ENCODE measurements at places on chromosomes 3 and 15.

GRCh38 chr3:188218603-188219002 is 64.6 kb downstream of the LPP start:
- no peak overlapping the region for H3K27ac ChIP-seq
- peaks cover 7% of the 10 kb centered on the region for H3K4me1 ChIP-seq
- no peak overlapping the region for H3K4me3 ChIP-seq
- H3K36me3 ChIP-seq = no peaks in the 10 kb centered on the region
- H3K27me3 ChIP-seq = no peaks in the 10 kb centered on the region

- H3K4me1 ChIP-seq = no peaks in the 10 kb centered on the region
- no peaks in the 10 kb centered on the region for H3K36me3 ChIP-seq
Observed at GRCh38 chr3:197430934-197431333, 124.8 kb downstream of the BDH1 start.

GRCh38 chr15:63893866-63894661 is 60.3 kb upstream of the HERC1 start:
- no peak overlapping the region for H3K4me3 ChIP-seq
- no peaks in the 10 kb centered on the region for H3K4me1 ChIP-seq
- no peaks in the 10 kb centered on the region for H3K27me3 ChIP-seq
- no peak for DNase-seq
- H3K27ac ChIP-seq = no peak overlapping the region
- H3K36me3 ChIP-seq = no peaks in the 10 kb centered on the region

- H3K27me3 ChIP-seq = no peaks in the 10 kb centered on the region
Observed at GRCh38 chr3:30428251-30428650, 178.2 kb upstream of the TGFBR2 start.

- no peak for DNase-seq
- H3K27me3 ChIP-seq = no peaks in the 10 kb centered on the region
- no peak overlapping the region for H3K4me3 ChIP-seq
- peaks cover 8% of the 10 kb centered on the region for H3K36me3 ChIP-seq
- no peak overlapping the region for H3K27ac ChIP-seq
- H3K4me1 ChIP-seq = peaks cover 2% of the 10 kb centered on the region
Observed at GRCh38 chr3:104069114-104069513, 1297.6 kb upstream of the ALCAM start.

DNA sequence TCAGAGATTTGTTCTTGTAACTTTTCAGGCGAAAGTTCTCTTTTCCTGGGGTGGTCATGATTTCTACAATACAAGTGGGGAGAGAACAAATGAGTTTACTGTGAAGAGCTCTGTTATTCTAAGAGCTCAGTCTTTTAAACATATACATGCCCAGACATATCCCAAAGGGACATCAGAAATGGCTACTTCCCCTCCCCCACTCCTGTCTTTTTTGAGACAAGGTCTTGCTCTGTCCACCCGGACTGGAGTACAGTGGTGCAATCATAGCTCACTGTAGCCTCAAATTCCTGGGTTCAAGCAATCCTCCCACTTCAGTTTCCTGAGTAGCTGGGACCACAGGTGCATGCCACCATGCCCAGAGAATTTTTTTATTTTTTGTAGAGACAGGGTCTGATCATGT is 18.2 kb downstream of the KPNA1 start:
- peaks cover 37% of the 10 kb centered on the region for H3K36me3 ChIP-seq
- H3K27me3 ChIP-seq = no peaks in the 10 kb centered on the region
- DNase-seq = no peak
- H3K27ac ChIP-seq = no peak overlapping the region
- no peak overlapping the region for H3K4me3 ChIP-seq
- H3K4me1 ChIP-seq = no peaks in the 10 kb centered on the region

GRCh38 chr3:44412365-44412764 is 65.1 kb downstream of the ZNF445 start:
- no peak for DNase-seq
- H3K4me1 ChIP-seq = no peaks in the 10 kb centered on the region
- no peak overlapping the region for H3K4me3 ChIP-seq
- no peak overlapping the region for H3K27ac ChIP-seq
- H3K27me3 ChIP-seq = no peaks in the 10 kb centered on the region
- H3K36me3 ChIP-seq = no peaks in the 10 kb centered on the region

Data from H9 (cell line).